Stimulated activated CD4-positive, alpha-beta T cell treated with anti-CD3 and anti-CD28 coated beads, Interleukin-12 subunit alpha, Interleukin-12 subunit beta, amount 100 ng/mL, for 48 hours (primary cell): ENCODE measurements at places on chromosomes 3 and 15.

DNA sequence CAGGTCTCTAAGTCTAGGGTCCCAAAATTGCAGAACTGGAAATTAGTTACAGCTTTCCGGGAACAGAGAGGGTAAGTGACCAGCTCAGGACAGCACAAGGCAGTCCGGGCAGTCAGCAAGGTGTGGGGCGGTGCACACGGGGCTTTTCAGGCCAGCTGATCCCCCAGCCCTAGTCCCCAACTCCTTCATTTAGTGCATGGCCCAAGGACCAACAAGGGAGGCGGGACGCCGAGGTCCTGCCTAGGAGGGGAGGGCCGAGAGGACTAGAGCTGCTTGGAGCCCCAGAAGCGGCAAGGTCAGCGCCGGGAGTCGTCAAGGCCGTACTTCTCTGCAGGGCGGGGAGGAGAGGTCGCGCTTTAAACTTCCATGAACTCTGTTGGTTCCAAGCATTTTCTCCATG lies 2.0 kb upstream of the PDE8A start:
- no peak for DNase-seq

DNA sequence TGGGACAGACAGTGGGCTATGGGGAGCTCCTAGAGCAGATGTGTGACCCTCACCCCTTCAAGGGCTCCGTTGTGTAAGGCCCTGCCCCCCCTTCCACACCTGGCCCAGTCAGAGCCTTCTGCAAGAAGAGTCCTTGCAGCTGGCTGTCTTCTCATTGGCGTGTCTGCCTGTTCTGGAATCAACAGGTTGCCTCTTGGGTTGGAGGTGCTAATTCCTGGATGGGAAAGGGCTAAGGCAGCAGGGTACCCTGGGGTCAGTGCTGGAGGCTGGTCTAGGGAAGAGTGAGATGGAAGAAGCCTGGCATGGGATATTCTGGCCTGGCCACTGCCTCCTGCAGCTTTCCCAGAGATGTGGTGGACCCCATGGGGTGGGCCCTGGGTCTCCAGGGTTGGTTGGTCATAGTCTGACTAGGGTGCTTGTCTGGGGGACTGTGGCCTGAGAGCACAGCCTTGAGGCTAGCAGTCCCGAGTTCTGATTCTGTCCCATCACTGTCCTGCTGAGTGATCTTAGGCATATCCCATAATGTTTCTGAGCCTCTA lies 5.1 kb downstream of the TEX264 start:
- no peak for DNase-seq

GRCh38 chr3:134880431-134880830 lies 85.4 kb downstream of the EPHB1 start:
- no peak for DNase-seq

DNA sequence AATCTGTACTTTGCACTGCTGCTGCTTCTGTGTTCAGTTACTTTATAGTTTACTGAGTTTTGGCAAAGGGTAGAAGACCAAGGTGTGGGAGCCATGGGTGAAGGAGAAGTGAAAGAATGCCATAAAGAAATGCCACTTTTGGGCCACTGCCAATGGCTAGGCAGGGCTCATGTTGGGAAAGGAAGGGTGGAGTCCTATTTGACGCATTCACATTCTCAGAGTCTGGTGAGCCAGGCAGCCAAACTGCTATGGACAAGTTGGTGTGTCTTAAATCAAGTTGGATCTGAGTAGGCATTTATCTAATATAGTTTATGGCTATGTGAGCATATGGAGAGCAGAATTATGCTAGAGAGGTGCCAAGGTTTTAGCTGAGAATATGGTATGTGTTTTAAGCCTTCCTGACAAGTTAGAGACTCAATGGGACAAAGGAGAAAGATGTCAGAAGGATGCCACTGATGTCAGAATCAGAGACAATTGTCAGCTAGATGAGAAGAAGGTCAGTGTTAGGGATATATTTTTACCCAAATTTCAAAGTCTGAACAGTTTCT lies 296.1 kb downstream of the AGBL1 start:
- no peak for DNase-seq

GRCh38 chr3:132509506-132509905 lies 87.6 kb upstream of the ACKR4 start:
- no peak for DNase-seq

DNA sequence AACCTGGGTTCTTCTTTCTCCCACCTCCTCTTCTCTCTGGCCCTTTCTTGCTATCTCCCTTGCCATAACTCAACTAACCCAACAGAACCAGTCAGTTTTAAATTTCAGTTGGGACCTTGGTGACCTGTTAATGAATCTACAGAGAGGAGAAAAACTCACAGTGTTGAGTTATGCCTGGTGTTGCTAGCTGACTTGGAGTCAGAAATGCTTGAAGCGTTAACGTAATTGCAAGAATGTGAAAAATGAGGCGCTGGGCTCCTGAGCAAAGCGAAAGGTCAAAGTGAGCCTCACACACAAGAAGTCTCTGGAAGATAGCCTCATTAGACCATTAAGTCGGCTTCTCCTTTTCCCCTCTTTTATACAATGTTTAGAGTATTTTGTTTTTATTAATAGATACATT lies 18.4 kb downstream of the MEIS2 start:
- DNase-seq = no peak

DNA sequence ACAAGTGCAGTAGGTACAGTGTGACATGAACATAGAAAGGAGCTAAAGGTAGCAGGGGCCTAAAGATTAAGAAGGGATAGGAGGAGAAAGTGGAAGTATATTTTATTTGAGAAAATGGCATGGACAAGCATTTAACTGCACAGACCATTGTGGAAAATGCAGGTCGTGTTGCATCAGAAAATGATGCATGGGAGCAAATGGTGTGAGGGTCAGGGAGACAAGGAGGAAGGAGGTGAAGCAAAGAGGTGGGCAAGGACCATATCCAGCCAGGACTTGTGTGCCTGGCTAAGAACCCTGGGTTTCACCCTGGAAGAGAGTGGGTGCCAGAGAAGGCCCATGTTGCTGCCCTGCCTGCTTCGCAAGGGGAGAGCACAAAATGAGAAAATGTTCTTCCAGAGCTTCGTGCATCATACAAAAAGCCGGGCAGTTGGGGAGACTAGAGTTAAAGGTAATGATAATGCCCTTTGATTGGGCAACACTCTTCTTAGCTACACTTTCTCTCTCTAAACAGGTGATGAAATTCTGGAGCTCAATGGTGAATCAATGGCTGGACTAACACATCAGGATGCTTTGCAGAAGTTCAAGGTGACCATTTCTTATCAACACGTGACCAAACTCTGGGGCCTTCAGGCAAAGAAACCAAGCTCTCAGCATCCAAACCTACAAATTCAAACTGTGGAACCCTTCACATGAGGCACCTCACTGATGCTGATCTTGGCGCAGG lies 45.5 kb downstream of the STARD5 start:
- no peak for DNase-seq

- no peak for DNase-seq
Measured at GRCh38 chr3:87246662-87247429, 19.7 kb downstream of the CHMP2B start.

GRCh38 chr15:40929660-40930429 lies 705 bp downstream of the DLL4 start:
- no peak for DNase-seq

- DNase-seq = no peak
Measured at GRCh38 chr3:108524537-108524936, 14.1 kb upstream of the MYH15 start.

GRCh38 chr3:62049033-62049432 lies 324.3 kb downstream of the FEZF2 start:
- no peak for DNase-seq

DNA sequence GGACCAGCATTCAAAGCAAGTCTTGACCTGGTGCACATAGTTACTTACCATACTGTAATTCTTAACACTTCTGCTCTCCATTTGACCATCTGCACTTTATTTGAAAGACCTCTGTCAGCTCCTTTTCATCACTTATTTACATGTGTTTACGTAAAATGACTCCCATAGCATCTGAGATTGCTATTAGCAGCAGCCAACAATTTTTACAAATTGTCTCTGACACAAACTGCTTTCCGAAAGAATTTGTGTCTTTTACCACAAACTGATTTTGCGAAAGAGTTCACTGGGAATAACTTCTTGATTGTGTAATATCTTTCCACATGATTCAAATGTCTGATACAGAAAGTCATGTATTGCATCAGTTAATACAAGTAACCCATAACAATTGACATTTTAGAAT lies 144.1 kb upstream of the PEX5L start:
- no peak for DNase-seq

GRCh38 chr3:66320390-66320789 lies 99.6 kb downstream of the SLC25A26 start:
- DNase-seq = no peak

DNA sequence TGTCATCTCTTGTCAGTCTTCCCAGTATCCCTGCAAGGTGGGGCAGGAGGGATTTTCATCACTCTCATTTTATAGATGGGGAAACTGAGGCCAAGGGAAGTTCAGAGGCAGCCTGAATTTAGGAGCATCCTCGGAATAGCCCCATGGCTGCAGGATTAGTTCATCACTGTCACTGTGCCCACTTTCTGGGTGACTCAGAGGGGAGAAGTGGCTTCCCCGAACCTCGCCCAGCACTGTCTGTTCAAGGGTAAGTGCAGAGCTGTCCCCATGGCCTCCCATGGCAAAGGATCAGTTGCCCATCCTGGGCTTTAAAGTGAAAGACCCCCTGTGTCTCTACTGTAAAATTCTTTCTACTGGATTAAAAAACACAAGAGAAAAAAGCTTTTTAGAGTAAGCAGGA lies 60.0 kb upstream of the SEC13 start:
- DNase-seq = no peak

GRCh38 chr3:195255176-195255500 lies 15.8 kb downstream of the XXYLT1 start:
- no peak for DNase-seq

GRCh38 chr3:197847866-197848401 lies 56.9 kb downstream of the LRCH3 start:
- DNase-seq = no peak

DNA sequence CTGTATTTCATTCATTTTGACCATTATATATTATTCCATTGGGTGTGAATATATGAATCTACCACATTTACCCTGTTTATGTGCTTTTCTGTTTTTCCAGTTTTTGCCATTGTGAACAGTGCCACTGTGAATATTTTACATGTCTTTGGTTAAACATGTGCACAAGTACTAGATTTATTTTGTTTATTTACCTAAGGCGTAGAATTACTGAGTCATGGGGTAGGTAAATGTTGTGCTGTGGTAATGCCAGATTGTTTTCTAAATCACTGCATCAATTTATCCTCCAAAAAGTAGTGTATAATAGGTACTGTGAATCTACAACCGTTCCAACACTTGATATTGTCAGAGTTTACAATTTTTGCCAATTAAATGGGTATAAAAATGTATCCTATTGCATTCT lies 362.1 kb upstream of the AGTR1 start:
- no peak for DNase-seq

- DNase-seq = no peak
Measured at GRCh38 chr3:133445108-133445507, 45.3 kb downstream of the BFSP2 start.

- no peak for DNase-seq
Measured at GRCh38 chr15:58139276-58139988, 1.3 kb downstream of the AQP9 start.

- DNase-seq = no peak
Measured at GRCh38 chr3:141366285-141367037, 1.8 kb upstream of the ZBTB38 start.

DNA sequence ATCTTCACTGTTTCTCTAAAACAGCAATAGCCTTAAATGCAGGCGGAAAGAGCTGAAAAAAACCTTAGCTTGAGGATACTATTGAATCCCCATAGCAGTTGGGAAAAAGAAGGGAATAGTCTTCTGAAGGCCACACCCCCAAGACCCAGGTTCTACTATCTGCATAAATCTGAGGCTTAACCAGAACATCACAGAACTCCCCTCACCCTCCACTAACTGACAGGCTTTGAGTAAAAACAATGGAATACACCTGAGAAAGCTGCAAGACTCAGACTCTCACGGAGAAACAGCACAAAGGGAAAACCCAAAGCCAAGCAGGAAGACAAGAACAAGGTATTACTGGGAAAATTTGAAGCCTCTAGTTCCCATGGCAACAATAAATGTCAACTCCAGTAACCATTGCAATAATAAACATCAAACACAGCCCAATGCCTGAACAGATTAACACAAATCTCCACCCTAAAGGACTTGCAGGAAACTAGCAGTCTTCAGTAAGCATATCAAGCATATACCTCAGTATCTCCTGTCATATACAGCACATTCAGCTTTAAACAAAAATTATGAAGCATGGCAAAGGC lies 56.4 kb downstream of the TMCC1 start:
- no peak for DNase-seq

GRCh38 chr15:92879949-92880725 lies 20.0 kb upstream of the CHD2 start:
- no peak for DNase-seq

DNA sequence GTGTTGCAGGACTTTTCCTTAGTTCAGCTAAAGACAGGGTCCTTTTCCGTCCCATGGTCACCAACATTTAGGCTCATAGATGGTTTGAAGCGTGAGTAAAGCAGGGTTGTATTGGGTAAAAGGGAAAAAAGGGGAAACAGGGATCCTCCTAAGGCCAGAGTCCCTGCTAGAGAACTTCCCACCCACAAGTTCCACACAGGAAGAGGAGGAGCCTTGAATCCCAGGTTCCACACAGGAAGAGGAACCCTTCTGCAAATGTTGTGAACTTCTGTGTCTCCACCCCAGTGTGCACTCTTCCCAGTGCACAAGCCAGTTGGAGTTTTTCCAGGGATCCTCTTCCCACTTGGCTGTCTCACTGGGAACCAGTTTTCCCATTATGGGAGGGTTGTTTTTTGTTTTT lies 27.6 kb upstream of the ATP8B4 start:
- no peak for DNase-seq

- no peak for DNase-seq
Measured at GRCh38 chr15:63294359-63294758, 17.0 kb downstream of the APH1B start.

DNA sequence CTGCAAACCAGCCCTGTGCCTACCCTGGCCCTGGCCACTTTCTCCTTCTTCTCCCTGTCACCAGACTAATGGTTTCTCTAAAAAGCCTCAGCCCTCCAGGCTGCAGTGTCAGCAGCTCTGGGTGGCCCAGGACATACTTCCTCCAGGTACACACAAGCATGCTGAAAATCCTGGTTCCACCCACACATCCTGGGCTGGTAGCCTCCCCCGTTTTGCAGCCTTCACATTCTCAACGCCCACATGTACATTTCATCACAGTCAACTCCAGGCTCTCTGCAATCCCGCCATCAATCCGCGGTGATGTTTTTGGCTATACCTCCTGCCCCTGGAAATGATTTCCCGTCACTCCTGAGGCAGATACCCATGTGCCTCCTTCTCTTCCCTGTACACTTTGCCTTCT lies 59.4 kb downstream of the MAGEF1 start:
- DNase-seq = no peak

DNA sequence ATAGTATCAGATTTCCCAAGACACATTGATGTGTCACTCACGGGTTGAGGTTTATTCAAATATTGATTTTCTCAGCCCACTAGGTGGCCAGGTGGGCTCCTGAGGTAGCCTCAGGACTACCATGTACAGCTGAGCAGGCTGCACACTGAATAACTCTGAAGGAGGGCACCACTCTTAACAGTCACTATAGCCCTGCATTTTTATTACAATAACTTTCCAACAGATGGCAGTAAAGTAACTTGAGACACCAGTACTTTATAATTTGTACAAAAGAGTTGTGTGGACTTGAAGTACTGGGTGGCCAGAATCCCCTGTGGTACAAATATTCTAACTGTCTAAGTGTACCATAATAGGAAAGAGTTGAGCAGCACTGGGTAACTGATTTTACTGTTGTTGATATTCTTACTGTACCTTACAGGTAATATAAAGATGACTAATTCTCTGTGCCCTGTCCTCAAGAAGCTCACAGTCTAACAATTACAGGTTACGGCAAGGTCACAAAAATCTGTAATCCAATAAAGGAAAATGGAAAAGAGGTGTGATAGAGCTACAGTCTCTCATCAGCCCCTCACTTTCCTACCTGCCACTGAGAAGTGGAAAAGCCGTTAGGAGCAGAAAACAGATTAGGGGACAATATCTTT lies 76.0 kb downstream of the ETFA start:
- DNase-seq = no peak
